ENCODE measurements at places on chromosomes 1 and 21. TPM values are rescaled to one million over a fixed set of nuclear protein-coding genes. Genes with fewer than 3 reads are reported as not detected.

MGST3 gene
- 173 TPM for total RNA-seq

HSD3B1 gene
- not detected for total RNA-seq

UBIAD1 gene
- total RNA-seq, result 10.9 TPM

SLC9C2 gene
- 0.60 TPM for total RNA-seq

NBPF4 gene
- total RNA-seq, result not detected

SHISAL2A gene
- total RNA-seq, result not detected

OR6K3 gene
- total RNA-seq, result not detected

ANGPTL1 gene
- not detected for total RNA-seq

MXRA8 gene
- total RNA-seq, result 24.7 TPM

OR2M3 gene
- total RNA-seq, result not detected

LAMC2 gene
- total RNA-seq, result 1,305 TPM

NBPF11 gene
- 3.0 TPM for total RNA-seq

CTSE gene
- total RNA-seq, result 6.4 TPM
